ENCODE measurements at places on chromosomes 5 and 9.
A peak's percentile ranks its signal among the peaks of the same experiment; 100 is the strongest.

GRCh38 chr9:138078846-138079245, 201.3 kb downstream of the CACNA1B start:
- peak; percentile 1 for DNase-seq

DNA sequence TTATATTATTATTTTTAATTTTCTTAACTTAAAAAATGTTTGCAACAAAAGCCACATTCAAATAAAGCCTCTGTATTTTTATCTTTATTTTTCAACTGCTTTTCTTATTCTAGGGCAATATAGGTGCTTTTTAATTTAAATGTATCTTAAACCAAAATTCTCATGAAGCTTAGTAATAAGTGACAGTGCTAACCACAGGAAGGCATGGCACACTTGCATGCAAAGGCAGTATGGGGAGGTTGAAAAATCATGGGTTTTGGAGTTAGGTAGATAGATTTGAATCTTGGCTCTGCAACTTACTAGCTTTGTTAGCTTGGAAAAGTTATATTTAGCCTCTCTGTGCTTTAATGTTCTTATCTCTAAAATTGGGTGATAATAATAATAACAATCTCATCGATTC, 458.0 kb downstream of the DMAC1 start:
- no peak for DNase-seq

DNA sequence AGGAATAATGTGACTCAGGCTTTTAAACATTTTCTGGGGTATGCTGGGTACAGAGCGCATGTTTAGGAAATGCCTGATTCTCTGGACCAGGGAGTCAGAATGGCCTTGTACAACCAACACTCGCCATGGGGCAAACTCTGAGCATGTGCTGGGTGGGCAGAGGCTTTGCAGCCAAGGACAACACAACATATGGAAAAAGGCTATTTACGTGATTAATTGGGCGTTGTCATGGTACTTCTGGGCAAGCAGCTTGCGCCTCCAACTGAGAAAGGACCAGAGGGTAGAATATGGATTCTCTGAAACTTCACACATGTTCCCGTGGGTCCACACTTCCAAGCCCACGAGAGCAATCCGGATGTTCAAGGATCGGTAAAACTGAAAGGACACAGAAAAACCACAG, 49.1 kb downstream of the NIPAL4 start:
- no peak for DNase-seq

DNA sequence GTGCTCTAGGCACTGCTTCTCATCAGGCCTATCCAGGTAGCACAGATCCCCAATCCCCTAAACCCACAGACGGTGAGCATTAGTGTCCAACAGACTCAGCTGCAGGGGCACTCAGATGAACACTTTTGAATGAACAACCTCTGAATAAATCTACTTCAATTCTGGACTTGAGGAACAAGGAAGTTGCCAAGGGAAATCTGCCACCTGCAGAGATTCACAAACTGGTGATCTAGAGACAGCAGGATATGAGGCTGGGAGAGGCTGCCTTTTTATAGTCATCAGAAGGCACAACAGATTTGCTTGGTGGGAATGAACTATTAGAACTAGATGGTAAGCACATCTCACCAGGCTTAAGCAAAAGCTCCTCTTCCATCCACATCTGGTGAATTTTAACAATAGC, 7.0 kb upstream of the HK3 start:
- DNase-seq, result no peak

DNA sequence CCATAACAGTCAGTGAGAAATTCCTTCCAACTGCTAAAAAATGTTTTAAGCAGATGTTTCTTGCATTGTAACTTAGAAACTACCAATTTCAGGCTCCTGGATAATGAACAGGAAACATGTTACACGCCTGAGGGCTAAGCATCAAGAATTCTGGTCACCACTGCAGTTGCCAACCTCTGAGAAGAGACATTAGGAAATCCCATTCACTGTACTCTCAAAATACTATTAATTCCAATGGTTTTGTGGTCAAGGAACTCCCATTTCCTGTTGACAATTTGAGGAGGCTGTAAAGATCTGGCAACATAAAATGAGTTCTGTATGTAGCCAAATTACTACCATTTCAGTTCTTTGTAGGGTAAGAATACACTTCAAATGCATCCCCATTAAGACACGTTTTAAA, 456.0 kb upstream of the MEF2C start:
- DNase-seq, result no peak

- DNase-seq, result no peak
Observed at GRCh38 chr5:90133941-90134340, 275.6 kb downstream of the CETN3 start.

- DNase-seq, result no peak
Observed at GRCh38 chr9:134272302-134273023, 53.8 kb upstream of the RXRA start.

DNA sequence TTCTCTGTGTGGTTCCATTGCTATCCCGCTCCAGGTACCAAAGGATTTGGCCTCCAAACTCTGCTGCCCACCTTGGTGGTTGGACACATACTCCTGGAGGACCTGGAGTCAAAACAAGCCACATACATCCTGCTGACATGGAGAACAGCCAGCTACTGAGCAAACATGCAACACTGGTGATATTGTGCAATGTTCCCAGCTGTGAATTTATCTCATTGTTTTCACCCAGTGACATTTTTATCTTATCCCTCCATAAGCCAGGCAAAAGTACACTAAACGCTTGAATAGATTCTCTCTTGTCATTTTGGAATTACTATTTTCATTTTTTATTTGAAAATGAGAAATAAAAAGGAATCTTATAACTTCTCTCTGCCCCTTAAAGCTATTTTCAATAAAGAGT, 11.1 kb upstream of the CTSL start:
- no peak for DNase-seq

- DNase-seq, result no peak
Observed at GRCh38 chr5:81334304-81335061, 33.1 kb downstream of the ZCCHC9 start.

GRCh38 chr9:875119-875962, 33.8 kb downstream of the DMRT1 start:
- DNase-seq, result no peak

DNA sequence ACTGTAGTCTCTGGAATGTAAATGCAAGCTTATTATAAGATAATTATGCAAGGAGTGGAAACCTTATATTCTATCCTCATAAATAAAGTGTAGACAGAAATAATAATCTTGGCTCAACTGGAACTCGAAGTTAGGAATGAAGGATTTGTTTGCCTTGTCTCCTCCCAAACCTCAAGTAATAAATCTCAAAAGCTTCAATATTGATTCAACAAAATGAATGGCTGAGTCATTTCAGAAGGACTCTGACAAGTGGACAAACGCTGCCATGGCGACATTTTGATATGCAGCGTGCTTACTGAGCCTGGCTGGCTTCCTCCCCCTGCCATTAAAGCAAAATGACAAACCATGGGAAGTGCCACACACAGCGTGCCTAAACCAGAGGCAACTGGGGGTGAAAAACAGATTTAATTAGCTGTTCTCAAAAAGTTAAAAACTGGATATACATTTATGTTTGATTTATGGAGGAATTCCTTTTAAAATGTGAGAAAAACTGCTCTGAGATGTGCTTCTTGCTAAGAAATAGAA, 10.5 kb upstream of the ADGRV1 start:
- DNase-seq, result no peak

- no peak for DNase-seq
Observed at GRCh38 chr9:30732060-30732459, 1652.4 kb upstream of the ACO1 start.

DNA sequence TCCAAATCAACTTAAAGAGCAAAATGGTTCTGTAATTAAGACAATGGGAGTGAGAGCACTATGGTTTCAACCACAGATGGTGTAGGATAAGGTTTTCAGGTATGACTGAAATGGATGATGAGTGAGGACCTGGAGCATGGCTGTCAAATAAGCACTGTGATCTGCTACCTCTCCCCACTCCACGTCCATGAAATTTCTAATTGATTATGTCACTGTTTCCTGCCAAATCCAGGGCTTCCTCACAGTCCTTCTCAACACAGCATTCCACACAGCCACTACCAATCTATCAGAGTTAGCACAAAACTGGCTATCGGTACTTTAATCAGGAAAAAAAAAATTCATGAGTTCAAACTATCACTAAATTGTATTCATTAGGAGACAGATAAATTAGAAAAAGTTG, 420.4 kb upstream of the WWC1 start:
- no peak for DNase-seq

DNA sequence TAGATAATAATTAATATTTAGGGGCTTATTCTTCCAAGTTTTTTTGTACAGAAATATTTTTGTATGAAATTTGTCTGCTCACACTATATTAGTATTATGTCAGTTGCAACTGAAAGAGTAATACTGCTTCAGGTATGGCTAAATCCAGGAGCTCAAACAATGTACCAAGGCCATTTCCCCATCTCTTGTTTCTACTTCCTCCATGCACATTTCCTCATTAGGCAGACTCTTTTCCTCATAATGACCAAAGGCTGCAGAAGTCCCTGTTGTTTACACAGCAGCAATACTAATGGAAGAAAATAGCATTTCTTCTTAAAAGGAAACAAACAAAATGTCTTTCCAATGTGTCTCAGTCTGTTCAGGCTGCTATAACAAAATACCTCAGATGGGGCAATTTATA, 9.2 kb upstream of the OTULINL start:
- DNase-seq, result no peak

- DNase-seq, result no peak
Observed at GRCh38 chr5:142736247-142736632, 33.9 kb upstream of the ARHGAP26 start.

GRCh38 chr5:170216257-170216864, 16.4 kb upstream of the C5orf58 start:
- peak; percentile 57 for DNase-seq

DNA sequence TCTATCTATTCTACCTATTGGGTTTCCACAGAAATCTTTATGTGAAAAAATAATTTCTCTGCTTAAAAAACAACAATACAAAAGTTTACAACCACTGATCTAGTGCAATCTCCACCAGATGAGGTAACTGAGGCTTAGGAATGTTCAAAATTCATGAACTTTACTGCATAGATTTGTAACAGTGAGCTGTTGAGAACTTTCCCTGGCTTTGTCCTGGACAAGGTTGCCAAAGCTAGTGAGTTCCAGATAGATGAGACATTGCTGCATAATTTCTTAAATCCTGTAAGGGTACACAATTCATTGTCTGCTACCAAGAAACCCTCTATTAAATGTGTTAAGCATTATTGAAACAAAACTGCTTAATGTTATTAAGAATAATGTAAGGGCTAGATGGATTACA, 102.7 kb downstream of the OSMR start:
- DNase-seq, result no peak
